ENCODE measurements at places on chromosomes 12 and 14.

- no peak for DNase-seq
Observed at GRCh38 chr12:84480803-84481202, 431.8 kb downstream of the SLC6A15 start.

DNA sequence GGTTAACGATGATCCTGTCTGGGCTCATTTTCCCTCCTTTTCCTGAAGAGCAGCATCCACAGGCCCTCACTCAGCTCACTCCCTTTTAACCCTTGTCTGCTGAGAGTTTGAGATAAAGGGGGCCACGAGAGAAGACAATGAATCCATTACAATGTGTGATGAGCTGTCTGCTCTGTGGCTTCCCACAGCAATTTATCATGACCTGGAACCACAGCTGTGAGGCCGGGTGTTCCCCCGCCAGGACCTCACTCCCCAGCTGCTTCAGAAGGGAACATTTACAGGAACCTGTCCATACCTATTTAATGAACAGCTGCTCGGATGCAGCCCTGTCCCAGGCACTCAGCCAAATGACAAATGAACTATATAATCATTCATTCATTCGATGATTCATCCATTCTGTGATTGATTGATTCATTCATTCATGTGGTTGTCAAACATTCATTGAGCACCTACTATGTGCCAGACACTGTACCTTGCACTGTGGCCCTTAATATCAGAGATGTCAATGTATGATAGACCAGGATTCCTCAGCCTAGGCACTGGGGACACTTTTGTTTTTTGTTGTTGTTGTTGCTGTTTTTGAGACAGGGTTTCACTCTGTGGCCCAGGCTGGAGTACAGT lies 18.5 kb upstream of the P2RX7 start:
- DNase-seq, result peak; percentile 39

DNA sequence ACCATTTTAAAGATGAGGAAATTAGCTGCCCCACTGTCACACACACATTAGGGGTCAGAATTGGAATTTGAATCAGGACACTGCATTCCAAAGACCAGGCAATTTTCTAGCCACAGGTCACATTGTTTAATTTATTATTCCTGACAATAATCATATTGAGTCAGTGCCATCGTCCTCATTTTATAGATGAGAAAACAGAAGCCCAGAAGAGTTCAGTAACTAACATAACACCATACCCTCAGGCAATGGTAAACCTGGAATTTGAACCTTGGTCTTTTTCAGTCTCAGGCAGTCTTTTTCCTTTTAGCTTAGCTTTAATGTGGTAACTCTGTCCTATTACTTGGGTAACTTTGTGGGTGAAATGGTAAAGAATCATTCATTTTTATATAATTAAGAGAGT lies 330.3 kb upstream of the SYT1 start:
- peak; percentile 14 for DNase-seq

DNA sequence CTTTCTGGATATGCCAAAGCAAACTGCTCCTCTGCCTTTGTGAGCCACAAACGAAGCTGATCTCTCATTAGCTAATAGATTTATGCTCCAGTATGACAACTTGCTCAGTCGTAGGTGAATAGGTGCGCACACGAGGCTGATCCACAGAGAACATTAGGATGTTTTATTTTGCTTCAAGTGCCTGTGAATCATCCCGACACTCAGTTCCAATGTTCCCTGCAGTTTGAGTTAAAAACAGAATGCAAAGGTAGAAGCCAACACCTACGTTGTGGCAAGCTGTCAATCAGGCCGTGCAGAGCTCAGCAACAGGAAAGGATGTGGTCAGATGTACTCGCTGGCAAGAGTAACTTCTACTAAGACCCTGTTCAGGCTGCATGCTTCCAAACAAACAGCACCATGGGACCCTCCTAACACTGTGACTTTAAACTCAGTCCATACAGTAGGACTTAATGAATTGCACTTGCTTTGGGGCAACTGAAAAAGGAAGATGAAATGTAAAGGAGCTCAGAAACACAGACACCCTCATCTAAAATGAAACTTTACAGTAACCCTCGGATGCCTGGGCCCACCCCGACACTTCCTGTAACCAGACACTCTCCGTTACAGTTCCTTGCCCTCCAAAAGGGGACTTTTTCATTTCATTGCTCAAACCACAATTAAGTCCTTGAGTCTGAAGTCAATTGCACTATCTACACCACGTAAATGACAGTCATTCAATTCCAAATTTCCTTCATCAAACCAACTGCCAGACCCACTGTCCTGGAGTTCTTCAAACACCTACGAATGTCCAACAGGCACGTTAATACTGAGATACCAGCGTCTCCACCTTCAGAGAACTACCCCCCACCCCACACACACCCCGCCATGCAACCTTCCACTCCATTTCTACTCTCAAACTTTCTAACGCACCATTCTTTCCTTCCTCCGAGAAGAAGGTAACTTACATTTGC lies 1.6 kb downstream of the CCDC88C start:
- no peak for DNase-seq

- no peak for DNase-seq
Observed at GRCh38 chr14:80403036-80403435, 191.7 kb upstream of the DIO2 start.

DNA sequence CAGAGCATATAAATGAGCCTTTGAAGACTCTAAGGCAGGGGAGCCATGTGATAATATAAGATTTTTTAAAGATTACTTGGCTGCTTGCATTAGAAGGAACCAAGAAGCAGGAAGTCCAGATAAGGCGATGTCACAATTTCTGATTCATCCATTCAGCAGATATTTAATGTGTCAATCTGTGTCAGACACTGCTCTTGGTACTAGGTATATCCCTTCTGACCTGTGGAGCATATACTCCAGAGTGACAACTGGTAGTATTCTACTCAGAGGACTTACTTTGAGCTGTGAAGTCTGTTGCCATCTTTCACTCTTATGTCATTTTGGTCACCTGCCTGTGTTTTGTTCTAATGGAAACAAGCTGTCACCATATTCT lies 10.7 kb downstream of the EID3 start:
- DNase-seq, result no peak

DNA sequence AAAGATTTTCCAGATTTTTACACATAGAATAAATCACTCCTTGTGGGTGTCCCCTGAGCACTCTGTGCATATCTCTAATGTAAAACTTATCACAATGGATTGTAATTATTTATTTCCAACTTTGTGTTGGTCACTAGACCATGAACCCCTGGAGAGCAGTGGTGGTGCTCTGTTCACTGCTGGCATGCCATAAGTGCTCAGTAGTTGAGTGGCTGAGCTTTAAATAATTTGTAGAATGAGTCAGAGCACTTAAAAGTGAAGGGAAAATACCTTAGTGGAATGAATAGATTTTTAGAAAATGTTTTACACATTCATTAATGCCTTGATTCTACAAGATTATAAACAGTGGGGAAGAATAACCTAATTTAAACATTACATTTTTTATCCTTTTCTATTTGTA lies 6.3 kb downstream of the MGAT4C start:
- no peak for DNase-seq

DNA sequence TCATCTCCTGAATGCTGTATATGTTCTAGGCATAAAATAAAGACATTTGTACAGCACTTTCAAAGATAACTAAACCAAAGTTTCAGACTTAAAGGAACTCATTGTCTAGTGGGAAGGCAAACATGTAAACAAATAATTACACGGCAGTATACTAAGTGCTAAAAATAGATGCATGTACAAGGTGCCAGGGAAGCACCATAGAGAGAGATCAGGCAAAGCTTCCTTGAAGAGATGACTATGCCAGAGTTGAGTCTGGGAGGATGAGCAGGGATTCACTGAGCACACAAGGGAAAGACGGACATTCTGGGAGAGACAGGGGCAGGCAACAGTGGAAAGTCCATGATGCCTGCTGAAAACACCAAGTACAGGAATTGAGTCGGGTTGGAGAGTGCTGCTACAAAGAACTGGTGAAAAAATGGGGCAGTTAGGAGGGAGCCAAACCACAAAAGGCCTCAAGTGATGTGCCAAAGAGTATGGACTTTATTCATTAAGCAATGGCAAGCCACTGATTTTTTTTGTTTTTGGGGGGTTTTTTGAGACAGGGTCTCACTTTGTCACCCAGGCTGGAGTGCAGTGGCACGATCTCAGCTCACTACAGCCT lies 26.8 kb downstream of the ANKS1B start:
- no peak for DNase-seq

DNA sequence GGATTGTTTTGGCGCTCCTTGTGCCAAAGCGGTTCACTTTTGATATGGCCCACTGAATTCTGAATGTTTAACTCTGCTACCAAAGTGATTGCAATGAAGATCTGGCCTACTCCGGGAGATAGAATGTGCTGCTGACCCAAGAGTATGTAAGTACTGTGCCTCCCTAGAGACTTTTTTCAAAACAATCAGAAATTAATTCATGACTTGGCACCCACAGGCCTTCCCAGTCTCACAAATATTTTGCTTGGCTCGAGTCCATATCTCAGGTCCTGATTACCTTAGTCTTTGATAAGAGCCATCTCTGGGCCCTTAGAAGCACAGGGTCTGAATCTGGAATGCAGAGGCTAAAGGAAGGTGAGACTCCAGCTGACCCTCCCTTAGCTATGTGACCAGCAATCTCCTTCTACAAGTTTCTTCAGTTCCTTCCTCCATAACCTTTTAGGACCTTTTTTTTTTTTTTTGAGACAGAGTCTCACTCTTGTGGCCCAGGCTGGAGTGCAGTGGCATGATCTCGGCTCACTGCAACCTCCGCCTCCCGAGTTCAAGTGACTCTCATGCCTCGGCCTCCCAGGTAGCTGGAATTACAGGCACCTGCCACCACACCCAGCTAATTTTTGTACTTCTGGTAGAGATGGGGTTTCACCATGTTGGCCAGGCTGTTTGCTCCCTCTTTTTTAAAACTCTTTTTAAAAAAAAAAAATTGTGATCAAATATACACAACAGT lies 49.5 kb upstream of the METAP2 start:
- DNase-seq, result no peak

- no peak for DNase-seq
Observed at GRCh38 chr12:114902665-114903064, 218.7 kb upstream of the TBX3 start.

DNA sequence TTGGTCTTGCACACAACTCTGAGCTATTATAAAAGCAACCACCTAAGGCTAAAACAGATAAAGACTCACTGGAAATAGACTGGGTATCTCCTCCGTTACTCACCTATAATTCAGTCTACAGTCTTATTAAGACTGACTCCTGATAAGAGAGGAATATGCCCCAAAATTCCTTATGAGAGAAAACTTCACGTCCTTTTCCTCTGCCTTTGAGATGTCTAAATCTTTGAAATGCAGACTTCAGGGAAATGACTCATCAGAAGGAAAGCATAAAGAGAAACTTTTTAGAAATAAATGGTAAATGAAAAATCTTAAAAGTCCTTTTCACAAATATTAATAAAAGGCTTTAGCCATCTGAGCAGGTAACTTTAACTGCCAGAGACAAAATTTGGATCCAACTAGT lies 187.5 kb upstream of the RTL1 start:
- no peak for DNase-seq

GRCh38 chr12:2688381-2688931 lies 106.3 kb upstream of the FKBP4 start:
- no peak for DNase-seq

GRCh38 chr12:71158361-71158882 lies 623 bp upstream of the TSPAN8 start:
- DNase-seq, result no peak

GRCh38 chr14:104976198-104977007 lies 1.8 kb downstream of the AHNAK2 start:
- peak; percentile 65 for DNase-seq

GRCh38 chr12:120536064-120536791 lies 2.1 kb downstream of the RNF10 start:
- DNase-seq, result no peak

GRCh38 chr12:62684570-62685295 lies 218.1 kb downstream of the MON2 start:
- peak; percentile 69 for DNase-seq

GRCh38 chr12:5796171-5796958 lies 148.7 kb downstream of the ANO2 start:
- DNase-seq, result no peak

GRCh38 chr14:37565550-37565949 lies 29.5 kb downstream of the FOXA1 start:
- DNase-seq, result no peak

DNA sequence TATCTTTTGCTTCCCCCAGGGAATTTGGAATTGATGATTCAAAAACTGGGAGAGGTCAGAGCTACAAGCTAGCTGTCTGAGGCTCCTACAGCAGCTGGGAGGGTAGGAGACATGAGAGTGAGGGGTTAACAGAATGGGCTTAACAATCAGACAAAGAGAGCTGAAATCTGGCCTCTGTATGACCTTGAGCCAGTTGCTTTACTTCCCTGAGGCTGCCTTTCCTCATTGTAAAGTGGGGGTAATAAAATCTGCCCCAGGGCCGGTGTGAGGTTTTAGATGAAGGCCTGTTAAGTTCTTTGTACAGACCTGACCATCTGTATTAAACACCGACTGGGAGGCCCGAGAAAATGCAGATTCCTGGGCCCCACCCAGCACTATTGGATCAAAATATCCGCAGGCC lies 164.3 kb upstream of the NOS1 start:
- no peak for DNase-seq

GRCh38 chr12:28017873-28018255 lies 45.3 kb upstream of the PTHLH start:
- DNase-seq, result no peak

DNA sequence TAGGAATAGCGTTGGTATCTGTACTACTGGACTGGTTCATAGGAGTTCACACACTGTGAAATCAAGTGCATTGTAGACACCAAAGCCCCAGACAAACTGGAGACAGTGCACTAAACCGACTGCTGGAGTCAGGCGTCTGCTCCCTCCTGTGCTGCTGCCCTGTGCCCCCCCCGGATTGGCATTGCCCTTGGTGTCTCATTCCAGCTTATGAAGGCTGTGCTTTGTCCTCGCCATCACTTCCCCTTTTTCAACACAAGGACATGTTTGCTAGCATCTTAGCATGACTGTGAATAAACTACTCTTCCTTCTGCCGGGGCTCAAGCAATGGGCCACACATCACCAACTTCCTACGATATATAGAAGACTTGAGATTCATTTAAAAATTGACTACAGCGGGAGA lies 84.0 kb downstream of the TMCC3 start:
- no peak for DNase-seq

DNA sequence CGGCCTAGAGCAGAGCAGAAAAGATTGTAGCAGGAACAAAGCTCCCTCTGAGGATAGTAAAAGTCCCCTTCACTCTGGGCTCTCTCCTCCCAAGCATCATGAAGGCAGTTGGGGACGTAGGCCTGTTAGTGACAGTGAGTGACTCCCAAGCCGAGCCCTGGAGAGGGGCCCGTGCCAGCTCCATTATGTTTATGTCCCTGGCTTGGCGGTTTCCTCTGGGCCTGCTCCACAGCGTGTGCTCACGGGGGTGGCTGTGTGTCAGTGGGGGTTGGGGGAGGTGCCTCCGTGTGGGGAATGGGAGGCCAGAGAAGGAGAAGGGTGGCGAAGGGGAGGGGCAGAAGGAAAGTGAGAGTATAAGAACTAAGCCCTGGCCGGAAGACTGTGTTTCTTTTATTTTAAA lies 170.0 kb upstream of the VASH1 start:
- DNase-seq, result no peak

- peak; percentile 8 for DNase-seq
Observed at GRCh38 chr12:121087467-121088194, 45.0 kb upstream of the P2RX7 start.

- DNase-seq, result no peak
Observed at GRCh38 chr14:68713782-68714181, 79.1 kb downstream of the ZFP36L1 start.

Data from RPMI7951 (cell line).